ENCODE measurements at places on chromosomes 16 and 17.

DNA sequence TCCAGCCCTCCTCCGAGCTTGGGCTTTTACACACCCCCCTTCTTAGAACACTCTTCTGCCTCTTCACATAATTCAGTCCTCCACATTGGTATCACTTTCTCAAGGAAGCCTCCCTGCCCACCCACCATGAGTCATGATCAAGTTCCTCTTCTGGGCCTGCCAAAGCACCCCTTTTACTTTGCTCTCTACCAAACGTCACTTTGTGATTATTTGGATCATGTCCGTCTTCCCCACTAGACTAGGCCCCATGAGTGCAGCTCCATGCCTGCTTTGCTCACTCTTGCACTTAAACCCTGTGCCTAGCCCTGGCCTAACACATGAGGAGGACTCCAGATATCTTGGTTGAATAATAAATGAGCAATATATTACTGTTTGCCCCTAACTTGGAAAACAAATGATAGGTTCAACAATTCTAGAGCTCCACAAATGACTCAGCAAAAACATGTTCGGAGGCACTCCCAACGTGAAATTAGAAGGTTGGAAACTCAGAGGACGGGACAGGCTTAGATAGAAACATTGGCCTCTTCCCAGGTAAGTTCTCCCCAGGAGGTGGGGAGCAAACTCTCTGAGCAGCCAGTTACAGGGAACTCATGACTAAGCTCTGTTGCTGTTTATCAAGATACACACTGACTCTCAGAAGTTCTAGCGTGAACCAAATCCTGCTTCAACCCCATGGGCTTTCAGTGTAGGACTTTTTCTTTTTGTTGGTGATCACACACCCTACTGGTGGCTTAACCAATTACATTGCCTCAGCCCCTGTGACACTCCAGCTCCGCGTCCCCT lies 28.3 kb downstream of the G6PC1 start:
- DNase-seq, result peak; percentile 36

- no peak for DNase-seq
Measured at GRCh38 chr17:38706505-38707216, 1.6 kb downstream of the MLLT6 start.

DNA sequence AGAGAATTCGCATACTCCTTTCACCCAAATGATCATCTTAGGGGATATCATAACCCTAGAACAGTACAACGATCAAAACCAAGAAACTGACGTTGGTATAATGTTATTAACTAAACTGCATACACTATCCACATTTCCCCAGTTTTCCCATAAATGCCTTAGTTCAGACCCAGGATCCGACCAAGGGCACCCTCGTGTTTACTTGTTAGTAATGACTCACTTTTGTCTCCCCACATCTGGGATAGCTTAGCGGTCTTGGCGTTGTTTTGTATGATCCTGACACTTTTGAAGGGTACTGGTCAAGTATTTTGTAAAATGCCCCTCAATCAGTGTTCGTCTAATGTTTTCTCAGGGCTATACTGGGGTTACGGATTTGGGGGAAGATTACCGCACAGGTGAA lies 8.0 kb downstream of the HS3ST3A1 start:
- no peak for DNase-seq

- no peak for DNase-seq
Measured at GRCh38 chr17:80458016-80458415, 18.4 kb downstream of the NPTX1 start.

- peak; percentile 15 for DNase-seq
Measured at GRCh38 chr17:82734987-82735866, at the start of gene FN3K. Gene FN3K (plus strand): TSS chr17:82735615. CDS start chr17:82735637, 22 bp downstream.

GRCh38 chr16:15782573-15783365 lies 74.1 kb downstream of the MYH11 start:
- DNase-seq, result no peak

DNA sequence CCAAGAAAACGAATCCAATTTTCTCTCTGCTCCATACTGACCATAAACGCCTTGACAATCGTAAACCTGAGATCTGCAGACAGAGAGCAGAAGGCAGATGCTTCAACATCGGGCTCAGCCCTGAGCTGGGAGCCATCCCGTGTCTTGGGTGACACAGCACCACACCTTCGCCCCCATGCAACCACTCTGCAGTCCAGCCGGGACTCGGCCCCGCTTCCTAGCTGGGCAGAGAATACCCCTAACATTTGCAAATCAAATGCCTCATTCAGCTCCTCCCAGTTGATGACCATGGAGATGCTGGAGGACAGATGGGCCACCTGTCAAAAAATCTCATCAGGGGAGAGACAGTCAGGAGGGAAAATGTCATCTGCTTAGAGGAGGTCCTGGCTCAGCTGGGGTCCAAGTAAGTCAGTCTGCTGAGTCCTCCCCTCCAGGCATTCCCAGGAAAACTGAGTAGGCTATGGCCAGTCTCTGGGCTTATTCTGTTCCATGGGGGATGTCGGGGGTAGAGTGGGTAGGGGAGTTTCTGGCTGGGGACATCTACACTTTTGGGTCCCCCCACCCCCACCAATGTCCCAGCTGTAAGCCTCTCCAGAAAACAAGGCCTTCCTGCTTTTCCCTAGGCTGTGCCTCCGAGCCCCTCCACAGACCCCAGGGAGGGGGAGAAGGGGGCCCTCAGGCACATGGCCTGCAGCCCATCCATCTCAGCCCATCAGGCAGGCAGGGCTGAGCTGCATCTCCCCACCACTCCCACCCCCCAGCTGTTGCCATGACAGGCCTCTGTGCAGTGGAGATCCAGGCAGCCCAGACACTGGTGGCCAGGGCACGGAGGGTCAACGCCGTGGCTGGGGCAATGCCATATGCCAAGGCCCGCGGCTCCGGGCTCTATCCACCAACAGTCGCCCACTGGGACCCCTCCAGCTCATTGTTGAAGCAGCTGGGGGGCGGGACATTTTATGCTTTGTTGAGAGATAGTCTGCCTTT lies 158.6 kb downstream of the AXIN2 start:
- no peak for DNase-seq

DNA sequence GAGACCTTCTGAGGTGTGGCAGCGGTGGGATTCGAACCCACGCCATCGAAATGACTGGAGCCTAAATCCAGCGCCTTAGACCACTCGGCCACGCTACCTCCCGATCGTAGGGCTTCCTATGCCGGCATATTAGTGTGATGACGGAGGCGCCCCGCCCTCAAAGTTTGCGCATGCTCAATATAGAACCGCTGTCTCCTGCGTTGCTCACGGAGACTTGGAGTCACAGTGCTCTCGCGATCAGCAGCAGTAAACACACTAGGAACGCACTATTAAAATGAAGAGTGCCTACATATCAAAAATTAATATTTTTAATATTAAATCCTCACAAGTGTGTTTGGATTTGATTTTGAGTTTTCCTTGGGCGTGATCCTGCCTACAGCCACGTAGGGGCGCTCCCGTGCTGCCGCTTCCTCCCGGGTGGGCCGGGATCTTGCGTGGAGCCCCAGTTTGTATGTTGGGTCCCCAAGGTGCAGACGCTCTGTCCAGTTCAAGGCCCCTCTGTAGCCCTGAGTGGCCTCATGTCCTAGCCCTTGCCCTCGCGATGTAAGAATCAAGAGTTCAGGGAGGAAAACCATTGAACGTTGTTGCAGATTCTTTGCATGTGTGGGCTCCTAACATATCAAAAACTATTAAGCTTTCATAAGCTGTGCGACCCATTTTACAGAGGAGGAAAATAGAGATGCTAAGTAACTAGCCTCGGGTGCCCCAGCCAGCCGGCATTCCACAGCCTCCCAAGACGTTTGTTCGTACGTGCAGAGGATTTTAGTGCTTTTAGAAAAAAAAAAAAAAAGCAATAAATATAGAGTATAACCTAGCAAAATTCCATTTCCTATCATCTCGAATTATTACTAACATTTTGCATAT lies 10.2 kb upstream of the EEF2K start:
- DNase-seq, result peak; percentile 63

DNA sequence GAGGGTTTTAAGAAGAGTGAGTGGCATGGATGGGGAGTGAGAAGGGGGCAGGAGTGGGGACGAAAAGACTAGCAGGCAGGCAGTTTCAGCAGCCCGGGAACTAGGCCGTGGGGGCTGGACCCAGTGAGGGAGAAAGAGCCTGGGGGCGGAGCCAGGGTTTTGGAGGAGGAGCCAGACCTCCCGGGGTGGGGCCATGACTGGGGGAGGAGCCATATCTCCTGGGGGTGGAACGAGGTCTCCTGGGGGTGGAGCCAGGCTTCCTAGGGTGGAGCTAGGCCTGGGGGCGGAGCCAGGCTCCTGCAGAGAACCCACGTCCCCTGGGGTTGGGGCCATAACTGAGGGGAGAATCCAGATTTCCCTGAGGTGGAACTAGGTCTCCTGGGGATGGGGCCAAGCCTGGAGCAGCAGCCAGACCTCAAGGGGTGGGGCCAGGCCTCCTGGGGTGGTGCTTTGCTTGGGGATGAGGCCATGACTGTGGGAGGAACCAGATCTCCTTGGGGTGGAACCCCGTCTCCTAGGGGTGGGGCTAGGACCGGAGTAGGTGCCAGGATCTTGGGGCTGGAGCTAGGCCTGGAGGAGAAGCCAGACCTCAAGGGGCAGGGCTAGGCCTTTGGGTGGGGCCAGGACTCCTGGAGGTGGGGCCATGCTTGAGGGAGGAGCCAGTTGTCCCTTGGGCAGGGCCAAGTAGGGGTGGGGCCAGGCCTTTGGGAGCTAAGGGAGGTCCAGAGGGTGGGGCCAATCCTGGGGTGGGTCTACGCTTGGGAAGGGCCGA lies 41.7 kb upstream of the JPH3 start:
- no peak for DNase-seq
